Ascending aorta (tissue), 2 donors: ENCODE measurements at places on chromosomes 12 and 14.

DNA sequence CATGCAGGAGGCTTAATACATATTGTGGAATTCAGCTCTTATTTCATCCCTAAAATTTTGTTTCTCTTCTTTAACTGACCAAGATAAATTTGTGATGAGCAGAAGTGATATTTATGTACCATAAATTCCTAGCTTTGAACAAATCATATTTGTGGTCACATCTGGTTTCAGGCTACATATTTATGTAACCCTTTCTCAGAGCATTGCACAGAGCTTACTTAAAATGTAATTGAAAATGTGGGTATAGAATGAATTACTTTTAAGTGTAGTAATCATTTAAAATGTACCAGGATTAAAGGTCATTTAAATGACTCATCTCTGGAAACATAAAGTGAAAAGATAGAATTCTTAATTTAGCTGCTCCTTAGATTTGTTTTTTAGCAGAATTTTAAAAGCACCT is 129.9 kb upstream of the FRMD6 start:
- no peak for DNase-seq

DNA sequence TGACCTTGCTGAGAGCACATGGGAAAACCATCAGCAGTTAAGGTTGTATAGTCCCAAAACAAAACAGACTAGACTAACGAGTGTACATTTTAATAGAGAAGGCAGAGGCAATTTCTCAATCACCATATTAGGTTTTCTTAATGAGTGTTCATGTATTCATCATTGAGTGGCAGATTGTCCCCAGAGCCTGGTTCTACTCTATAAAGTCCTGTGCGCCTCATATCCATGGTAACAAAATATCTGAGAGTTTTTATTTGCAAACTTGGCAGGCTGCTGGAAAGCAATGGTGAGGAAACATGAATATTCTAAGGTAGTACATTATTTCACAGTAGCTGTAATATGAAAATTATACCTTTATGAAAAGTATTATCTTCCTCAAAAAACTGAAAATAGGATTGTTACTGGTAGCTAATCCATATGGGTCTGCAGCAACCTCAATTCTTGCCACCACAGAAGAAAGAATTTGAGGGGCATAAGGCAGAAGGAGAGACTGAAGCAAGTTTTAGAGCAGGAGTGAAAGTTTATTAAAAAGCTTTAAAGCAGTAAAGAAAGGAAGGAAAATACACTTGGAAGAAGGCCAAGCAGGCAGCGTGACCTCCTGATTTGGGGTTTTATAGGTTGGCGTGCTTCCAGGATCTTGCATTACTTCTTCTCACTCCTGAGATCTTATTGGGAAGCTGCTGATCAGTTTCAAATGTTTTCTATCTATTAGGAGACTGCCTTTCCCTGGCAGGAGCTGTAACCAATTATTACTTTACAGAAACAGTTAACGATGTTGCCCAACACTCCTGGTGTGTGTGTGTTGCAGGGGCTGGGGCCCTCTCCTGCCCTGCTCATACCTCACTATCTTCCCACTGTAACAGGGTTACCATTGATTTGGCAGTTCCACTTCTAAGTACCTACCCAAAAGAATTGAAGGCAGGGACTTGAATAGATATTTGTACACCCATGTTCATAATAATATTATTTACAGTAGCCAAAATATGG is 154.0 kb upstream of the NUDT4 start:
- no peak for DNase-seq

GRCh38 chr14:105377555-105378182 is 20.7 kb upstream of the TEX22 start:
- DNase-seq, result no peak

DNA sequence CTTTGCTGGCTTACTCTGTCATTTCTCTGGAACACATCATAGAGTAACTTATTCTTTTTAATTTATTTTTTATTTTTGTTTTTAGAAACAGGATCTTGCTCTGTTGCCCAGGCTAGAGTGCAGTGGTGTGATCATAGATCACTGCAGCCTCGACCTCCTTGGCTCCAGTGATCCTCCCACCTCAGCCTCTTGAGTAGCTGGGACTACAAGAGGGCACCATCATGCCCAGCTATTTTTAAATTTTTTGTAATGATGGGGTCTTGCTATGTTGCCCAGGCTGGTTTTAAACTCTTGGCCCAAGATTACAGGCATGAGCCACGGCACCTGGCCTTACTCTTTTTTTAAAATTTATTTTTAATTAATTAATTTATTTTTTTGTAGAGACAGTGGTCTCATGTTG is 32.2 kb upstream of the RD3L start:
- DNase-seq, result no peak

DNA sequence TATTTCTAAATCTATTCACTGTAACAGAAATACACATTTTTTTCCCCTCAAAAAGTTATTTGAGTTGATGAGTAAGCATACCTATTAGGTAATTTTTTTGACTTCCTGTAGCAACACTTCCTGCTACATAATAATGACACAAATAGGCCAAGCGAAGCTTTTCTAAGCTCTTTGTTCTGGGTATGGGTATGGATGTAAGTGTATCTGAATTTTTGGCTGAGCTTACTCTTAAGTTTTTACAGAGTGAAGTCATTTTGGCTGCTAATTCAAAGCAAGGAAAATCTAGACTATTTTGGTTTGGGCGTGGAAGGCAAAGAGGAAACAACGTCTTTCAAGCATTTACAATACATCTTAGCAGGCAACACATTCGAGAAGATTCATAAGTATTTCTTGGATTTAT is 1206.0 kb upstream of the FLRT2 start:
- no peak for DNase-seq

DNA sequence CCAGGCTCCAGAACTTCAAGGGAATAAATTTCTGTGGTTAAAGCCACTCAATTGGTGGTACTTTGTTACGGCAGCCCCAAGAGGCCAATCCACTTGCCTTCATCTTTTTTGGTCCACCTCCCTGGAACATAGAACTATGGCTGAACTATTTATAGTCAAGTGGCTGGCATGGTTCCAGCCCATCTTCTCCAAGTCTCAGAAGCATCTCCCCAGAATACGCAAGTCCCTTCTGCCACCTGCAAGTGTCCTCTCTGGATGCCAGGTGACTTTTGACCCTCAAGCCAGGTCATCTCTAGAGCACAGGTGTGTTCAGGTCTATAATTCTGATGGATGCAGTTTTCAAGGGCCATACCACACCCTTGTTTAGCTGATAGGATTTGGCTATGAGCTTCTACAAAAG is 371.5 kb downstream of the AACS start:
- DNase-seq, result no peak

DNA sequence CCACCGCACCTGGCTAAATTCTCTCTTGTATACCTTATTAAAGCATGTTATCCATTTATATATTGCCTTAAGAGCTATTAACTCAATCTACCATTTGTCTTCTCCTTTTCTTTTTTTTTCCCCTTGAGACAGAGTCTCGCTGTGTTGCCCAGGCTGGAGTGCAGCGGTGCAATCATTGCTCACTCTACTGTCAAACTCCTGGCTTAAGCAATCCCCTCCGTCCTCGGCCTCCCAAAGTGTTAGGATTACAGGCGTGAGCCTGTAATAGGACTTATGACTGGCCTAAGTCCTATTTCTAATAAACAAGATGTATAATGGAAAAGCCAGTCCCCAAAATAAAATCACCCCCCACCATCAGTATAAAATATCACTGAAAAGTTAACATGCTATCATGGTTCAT is 14.4 kb downstream of the SNX6 start:
- DNase-seq, result no peak

GRCh38 chr14:90467501-90467900 is 70.7 kb downstream of the CALM1 start:
- DNase-seq, result no peak

DNA sequence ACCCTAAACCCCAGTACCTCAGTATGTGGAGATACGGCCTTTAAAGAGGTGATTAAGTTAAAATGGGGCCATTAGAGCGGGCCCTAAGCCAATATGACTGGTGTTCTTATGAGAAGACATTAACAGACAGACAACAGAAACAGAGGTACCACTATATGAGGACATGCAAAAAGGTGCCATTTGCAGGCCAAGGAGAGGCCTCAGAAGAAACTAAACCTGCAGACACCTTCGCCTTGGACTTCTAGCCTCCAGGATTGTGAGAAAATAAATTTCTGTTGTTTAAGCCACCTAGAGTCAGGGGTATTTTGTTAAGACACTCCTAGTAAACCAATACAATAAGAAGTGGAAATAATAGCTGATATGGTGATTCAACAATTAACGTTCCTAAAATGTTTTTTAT is 32.6 kb downstream of the PTPRB start:
- DNase-seq, result no peak

DNA sequence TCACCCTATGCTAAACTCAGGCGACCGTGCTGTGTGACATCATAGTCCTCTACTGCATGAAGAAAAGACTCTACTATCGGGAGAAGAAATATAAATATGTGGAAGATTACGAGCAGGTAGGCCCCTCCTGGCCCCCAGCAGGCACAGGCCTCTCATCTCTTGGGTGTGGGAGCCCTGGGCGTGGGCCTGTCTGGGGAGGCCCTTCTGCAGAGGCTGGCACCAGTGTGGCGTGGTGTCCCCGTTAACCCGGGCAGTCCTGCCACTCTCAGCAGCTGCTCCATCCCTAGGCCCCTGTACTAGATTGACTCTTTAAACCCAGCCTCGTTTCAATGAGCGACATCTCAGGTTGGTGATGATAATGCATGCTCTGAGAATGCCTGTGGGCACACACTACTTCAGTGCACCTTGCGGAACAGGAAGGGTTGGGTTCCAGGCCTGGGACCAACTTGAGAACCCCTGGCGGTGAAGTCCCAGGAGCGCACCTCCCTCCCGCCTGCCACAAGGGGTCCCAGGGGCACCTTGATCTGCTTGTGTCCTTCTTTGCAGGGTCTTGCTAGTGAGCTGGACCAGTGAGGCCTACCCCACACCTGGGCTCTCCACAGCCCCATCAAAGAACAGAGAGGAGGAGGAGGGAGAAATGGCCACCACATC is 23.2 kb downstream of the P2RX4 start:
- no peak for DNase-seq

DNA sequence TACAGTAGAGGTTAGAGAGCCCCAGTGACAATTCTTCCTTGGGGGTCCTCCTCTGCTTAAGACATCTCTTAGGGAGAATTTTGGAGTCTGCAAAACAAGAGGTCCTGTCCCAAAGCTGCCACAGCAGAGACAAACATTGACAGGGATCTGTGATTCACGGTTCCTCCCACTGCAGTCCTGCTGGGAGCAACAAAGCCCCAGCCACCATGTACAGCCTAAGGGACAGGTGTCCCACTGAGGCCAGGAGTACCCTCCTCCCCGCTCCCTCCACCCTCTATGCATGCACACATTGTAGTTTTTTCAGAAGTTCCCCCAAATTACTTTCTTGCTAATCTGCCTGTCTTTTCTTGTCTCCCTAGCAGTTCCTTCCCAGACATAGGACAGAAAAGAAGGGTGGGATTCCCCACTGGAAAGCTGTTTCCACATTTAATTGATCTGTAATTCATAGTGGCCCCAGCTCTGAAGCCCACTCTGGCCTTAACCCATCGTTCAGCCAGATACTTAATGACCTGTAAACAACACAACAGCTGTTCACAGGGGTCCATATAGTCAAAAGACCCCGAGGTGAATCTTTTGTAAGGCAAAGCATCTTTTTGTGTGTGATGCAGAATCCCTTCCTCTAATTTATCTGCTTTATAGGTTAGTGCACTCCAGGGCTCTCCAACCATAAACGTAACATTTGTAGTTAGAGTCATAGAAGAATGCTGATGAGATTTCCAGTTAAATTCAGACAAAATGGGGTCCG is 13.9 kb upstream of the PRICKLE1 start:
- no peak for DNase-seq

- DNase-seq, result no peak
Measured at GRCh38 chr12:94263011-94263811, 114.8 kb downstream of the PLXNC1 start.

GRCh38 chr12:12032851-12033797 is 37.6 kb upstream of the BCL2L14 start:
- peak; percentile 86 for DNase-seq
